ENCODE measurements at places on chromosomes 5 and 9. TPM values are rescaled to one million over a fixed set of nuclear protein-coding genes. Genes with fewer than 3 reads are reported as not detected.

DNA sequence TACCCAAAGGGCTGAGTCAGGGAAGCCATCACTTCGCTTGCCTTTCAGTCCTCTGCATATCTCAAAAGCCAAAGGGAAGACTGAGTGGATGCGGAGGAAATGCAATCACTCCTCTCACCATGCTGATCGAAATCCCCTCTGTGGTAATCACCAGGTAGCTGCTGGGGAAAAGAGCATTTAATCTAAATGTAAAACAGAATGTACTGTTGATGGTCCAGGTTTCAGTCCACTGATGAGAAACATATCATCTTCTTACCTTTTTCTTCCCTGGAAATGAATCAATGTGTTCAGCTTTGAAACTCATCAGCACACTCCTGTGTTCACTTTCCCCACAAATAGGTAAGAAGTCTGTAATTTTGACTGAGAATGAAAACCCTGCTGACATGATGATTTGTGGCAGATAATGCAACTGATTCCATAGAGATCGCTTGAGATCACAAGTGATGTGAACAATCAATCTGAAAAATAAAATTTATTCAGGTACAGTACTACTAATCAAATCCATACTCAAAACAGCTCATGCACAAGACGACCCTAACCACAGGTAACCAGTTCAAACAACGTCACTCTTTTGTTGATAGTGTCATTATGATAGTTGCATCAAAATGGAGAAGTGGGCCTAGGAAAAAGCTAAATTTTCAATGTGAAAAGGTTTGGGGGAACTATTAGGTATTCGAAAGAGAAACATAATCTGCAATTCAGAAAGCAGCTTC is 454.0 kb upstream of the RGMB start:
- DNase-seq = no peak

DNA sequence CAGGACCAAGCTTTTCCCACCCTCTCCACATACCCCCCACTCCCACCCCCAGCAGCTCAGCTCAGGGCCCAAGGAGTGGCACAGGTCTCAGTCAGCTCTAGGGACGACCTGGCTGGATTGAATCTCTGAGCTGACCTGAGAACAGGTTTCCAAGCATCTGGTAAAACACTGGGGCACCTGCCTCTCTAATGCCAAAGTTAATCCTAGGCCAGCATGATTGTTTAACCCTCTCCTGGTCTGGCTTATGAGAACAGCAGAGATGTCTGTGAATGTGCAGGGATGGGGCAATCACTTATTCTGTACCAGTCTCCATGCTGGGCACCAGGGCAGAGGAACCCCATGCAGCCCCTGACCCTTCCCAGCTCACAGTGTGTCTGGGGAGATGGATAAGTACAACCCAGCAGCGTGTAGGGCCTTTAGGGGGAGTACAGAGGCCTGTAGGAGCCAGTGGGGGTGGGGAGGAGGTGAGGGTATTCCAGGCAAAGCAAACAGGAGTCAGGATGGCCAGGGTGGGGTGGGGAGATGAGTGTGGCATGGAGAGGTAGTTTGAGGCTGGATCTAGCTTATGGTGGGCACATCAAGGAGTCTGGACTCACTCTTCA is 678 bp upstream of the KIF12 start:
- no peak for DNase-seq

The PCDHGA5 gene
- total RNA-seq = 1.9 TPM

The ASPN gene
- 8.5 TPM for total RNA-seq

The PCDHGA10 gene
- total RNA-seq = 7.7 TPM

All from adrenal gland (tissue), 19 donors.